ENCODE measurements at places on chromosomes 1 and 21.

DNA sequence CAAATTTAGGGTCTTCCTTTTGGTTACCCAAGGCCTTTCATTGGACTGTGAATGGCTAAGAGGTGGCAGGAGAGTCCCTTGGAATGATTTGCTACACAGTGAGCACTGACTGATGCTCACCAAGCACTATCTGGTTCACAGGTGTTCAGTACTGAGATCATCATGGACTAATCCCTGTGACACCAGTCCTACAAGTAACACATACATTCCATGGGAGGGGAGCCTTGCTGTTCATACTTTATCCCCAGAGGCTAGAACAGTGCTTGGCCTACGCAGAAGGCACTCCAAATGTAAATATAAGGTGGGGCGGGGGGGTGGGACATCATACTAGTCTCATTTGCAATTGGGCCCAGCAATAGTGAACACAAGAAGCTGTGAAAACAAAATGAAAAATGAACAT lies 20.5 kb upstream of the TMEM200B start:
- DNase-seq, result no peak

DNA sequence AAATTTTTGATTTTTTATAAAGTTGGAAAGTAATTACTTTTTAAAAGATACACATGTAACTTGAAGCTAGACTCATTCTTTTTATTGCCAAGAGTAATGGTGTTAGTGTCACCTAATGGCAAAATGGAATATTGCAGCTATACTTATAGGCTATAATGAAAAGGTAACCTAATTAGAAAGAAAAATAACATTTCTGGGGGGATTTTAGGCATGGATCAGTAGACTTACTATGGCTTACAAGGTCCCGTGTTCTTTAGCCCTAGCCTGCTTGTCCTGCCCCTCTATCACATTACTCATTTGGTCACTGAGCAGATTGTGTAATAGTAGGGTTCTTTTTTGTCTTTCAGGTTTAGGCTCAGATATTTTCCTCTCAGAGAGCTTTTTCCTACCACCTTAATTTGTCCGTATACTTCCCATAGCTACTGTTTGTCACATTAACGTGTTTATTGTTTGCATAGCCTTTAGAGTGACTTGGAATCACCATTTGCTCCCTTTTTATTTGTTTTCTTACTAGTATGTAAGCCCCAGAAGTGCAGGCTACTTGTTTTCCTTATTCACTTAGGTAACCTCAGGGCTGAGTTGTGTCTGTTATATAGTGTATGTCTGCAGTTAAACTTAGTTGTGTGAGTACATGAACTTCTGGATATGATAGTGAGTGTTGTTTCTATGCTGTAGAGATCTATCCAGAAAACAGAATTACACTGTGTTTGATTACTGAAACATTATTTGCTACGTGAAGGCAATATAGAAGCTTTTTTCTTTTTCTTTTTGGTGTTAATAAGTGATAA lies 58.7 kb downstream of the RABGAP1L start:
- peak; percentile 36 for DNase-seq

DNA sequence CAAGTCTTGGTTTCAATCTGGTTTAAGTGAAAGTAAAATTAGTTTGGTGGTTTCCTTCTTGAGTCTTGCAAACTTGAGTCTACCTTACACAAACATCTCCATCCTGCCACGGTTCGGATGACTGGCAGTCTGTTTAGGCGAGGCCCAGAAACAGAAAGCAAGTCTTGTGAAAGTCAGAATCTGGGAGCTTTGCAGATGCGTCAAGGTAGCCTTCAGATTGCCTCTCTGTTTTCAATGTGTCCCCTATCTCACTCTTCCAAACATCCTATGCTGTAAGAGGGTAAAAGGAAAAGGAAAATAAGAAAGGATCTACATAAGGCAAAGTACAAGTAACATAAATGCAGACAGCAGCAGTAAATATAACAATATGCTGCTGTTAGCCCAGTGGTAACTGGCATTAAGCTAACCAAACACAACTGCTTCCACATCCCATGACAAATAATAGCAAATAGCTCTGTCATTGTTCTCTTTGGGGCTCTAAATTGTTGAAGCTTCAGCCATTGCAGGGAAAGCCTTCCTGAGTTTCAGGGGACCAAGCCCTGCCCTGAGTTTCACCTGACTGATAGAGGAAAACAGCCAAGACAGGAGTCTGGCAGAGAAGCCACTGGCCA lies 26.2 kb upstream of the C1orf105 start:
- peak; percentile 81 for DNase-seq

- peak; percentile 41 for DNase-seq
Measured at GRCh38 chr1:202836623-202837403, 26.1 kb downstream of the PCAT6 start.

- no peak for DNase-seq
Measured at GRCh38 chr1:42524330-42524729, 61.2 kb downstream of the CCDC30 start.

DNA sequence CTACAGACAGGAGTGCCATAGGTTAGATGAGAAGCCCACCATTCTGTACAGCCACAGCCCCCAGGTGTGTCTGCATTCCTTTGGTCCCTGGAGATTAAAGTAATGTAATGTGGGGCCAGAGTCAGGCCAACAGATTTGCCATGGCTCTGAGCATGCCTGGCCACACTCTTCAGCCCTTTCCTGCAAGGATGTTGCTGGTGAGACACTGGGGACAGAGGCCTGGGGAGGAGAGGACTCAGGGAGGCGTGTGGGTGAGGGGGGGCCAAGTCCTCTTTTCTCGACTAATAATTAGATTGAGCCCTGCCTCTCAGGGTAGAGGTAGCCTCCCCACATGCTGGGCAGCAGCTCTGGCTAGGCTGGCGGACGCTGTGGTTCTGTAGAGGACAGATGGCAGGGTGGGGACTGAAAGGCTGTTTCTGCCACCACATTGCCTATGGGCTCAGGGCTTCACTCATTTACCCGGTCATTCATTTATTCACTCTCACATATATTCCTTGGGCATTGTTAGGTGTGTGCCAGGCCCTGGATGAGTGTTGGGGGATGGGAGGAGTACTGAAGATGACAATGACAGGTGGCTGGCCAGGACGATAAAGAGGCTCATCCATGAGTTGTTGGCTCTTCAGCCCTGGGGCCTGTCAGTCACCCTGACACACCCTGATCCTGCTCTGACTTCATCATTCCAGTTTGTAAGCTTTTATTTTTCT lies 7.1 kb upstream of the PRCC start:
- no peak for DNase-seq

- no peak for DNase-seq
Measured at GRCh38 chr1:224095867-224096266, 18.0 kb upstream of the FBXO28 start.

DNA sequence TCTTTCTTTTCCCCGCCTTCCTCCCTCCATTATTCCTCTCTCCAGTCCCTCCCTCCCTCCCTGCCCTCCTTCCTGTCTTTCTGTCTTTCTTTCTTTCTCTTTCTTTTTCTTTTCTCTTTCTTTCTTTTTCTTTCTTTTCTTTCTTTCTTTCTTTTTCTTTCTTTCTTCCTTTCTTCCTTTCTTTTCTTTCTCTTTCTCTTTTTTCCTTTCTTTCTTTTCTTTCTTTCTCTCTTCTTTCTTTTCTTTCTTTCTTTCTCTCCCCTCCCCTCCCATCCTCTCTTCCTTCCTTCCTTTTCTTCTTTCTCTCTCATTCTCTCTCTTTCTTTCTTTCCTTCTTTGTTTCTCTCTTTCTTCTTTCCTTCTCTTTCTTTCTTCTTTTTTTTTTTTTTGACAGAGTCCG lies 402.2 kb upstream of the PLXNA2 start:
- no peak for DNase-seq

GRCh38 chr1:169259816-169260215 lies 107.8 kb downstream of the NME7 start:
- no peak for DNase-seq

GRCh38 chr1:203271962-203272632 lies 33.2 kb upstream of the BTG2 start:
- DNase-seq, result no peak

DNA sequence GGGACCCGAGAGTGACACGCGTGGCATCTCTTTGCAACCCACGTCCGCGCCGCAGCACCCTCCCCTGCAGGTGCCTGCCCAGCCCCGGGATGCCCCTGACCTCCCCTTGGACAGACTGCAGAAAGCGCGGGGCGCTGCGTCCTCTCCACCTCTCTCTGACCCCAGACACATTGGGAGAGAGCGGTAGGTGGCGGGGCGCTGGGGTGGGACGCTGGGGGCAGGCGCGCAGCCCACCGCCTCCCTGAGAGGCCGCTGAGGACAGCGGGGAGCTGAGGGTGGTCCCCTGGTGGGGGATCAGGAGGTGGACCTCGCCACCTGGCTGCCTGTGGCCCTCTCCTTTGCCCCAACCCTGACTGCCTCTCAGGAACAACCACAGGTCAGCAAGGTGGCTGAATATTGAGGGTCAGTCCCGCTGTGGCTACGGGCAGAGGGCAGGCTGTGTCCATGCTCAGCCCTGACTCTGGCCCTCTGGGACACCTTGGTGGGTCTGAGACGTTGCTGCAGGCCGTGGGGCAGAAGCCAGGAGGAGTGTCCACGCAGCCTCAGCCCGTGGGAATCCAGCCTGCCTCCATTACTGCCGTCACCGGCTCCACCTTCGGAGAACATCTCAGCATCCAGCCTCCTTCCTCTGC lies 761 bp upstream of the UBE2J2 start:
- DNase-seq, result no peak

All from hematopoietic multipotent progenitor cell (in vitro differentiated cells).